Stimulated activated CD4-positive, alpha-beta T cell treated with anti-CD3 and anti-CD28 coated beads, Interleukin-1b, Interleukin-23, amount 100 ng/mL, for 4 hours (primary cell): ENCODE measurements at places on chromosomes 6 and 20.

- DNase-seq: no peak
Measured at GRCh38 chr20:15475483-15475882, 1097.8 kb downstream of the KIF16B start.

GRCh38 chr6:161104966-161105365, 113.4 kb downstream of the MAP3K4 start:
- DNase-seq: no peak

DNA sequence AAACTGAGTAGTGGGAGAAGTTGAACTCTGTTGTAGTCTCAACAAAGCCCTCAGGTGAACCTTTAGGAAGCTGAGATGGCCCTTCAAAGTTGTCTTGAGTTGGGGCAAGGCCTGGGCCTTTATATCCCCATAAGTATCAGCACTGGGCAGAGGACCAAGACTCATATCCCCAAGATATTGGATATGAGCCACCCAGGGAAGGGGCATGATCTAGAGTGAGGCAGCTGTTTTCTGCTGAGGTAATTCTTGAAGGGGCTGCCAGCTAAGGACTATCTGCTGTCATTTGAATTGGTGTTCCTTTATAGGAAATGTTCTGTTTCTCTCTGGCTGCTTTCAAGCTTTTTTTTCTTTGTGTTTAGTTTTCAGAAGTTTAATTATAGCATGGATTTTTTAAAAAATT, 140.7 kb upstream of the FLRT3 start:
- no peak for DNase-seq

- DNase-seq: no peak
Measured at GRCh38 chr20:44600758-44601201, 18.4 kb downstream of the PKIG start.

- DNase-seq: no peak
Measured at GRCh38 chr6:161186173-161186769, 87.6 kb downstream of the AGPAT4 start.

DNA sequence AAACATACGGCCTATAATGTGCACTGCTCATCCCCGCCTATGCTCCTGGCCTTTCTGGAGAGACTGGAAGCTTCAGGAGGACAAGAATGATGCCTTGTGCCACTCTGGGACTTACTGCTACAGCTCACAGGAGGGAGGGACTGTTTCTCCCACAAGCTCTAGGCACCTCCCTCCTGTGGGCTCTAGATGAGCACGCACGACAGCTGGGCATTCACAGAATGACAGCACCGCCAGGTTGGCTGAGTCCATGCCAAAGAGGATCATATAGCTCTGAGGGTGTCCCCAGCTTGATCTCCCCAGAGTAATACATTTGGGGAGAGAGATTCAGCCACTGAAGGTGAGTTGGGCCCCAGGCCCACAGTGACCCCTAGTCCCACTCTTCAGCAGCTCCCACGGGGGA, 10.1 kb upstream of the PGC start:
- no peak for DNase-seq
